ENCODE measurements at places on chromosomes 4 and X.

DNA sequence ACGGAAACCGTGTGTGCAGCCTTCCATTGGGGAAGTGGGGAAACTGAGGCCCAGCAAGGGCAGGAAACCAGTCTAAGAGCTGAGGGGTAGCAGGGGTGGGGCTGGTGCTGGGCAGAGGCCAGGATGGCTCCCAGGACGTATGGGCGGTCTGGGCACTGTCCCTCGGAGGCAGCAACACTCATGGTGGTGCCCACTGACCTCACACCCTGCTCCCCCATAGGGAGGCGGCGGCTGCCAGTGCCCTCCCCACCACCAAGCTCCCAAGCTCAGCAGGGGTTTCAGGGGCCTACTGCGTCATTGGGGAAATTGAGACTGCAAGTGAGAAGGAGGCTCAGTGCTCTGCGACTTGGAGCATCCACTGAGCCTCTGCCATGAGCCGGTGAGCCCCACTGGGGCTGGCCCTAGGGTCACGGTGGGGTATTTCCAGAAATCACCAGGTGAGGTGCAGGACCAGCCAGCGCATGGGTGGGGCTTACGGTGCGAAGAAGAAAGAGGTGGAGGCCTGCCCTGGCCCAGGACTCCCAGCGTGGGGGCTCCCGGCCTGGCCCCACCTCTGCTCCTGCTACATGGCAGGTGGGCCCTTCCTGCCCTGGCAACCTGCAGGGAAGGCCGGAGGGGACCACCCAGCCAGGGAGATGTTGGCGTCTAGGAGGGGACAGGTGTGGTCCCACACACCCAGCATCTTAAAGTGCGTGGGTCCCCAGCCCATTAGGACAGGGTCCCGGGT is 915 bp downstream of the MSANTD1 start:
- no peak for DNase-seq

DNA sequence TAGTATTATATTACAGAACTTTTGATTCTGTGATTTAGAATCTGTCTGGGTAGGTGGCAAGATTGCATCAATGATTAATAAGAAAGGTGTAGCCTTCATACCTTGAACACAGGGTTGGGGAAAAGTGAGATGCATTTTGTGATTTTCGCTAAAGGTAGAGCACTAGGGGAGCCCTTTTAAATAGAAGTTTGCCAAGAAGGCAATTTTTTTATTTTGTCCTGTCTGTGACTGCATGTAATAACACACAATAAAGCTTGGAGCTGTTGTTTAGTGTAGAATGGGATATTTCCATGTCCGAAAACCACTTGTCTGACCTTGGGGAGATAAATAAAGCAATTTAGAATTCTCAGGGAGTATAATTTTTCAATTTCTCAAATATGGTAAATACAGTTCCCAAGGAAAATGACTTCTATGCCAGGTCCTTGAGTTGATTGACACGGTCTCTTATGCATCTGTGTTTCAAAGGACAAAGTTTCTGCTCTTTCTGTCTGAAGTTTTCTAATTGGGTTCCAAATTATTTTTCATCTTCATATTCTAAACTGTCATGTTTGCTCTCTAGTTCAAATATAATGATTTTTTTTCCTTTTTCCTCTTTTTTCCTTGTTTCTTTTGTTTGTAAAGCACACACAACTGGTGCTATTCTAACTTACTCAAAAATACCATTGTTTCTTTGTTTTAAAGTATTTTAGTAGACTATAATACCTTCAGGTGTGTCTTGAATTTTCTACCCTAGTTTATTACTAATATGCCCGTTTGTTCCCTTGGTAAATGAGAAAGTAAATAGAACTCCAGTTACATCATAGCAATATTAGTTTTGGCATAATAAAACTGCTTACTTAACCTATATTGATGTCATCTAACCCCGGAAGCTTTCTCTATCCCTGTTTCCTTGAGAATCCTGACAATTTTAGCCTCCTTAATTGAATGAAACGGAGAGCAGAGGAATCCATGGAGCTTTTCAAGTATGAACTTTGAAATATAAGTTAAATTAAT is 87.8 kb upstream of the BMPR1B start:
- DNase-seq = no peak

GRCh38 chr4:95524729-95525128 is 24.0 kb downstream of the UNC5C start:
- DNase-seq = no peak

DNA sequence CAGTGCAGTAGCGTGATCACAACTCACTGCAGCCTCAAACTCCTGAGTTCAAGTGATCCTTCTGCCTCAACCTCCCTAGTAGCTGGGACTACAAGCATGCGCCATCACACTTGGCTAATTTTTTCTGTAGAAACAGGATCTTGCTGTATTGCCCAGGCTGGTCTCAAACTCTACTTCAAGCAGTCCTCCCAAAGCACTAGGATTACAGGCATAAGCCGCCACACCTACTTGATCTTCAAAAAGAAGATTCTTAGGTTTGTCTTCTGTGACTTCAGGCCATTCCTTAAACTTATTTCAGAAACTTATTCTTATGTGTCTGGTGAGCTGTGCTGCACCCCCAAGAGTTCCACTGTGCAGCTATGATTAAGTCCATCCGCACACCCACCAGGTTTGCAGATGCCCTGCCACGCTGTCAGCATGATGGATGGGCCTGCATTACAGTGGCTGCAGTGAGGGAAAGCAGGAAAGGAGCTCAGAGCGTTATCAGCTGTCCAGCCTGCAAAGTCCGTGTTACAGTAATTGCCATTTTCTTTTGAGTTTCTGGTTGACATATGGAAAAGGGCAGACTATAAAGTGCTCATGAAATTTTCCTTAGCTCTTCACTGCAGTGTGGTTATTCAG is 146.6 kb downstream of the AASDH start:
- no peak for DNase-seq

DNA sequence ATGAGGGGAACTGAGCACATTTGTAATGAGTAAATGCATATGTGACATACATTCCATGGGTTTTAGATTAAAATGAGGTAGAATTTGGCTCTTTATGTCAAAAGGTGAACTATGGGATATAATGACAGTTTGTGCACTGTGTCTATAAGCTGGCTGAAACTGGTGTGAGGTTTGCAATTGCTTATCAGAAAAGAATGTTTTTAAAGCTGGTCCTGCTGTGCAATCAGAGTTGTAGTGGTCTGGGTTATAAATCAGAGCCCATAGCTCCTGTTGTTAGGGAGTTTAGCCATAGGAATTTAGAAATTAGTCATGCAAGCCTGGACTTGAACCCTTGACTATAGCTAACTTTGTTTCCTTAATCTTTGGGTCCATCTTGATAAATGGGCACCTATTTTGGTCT is 23.1 kb upstream of the GATB start:
- no peak for DNase-seq

- DNase-seq = no peak
Observed at GRCh38 chr4:41661442-41662076, 87.0 kb downstream of the PHOX2B start.

DNA sequence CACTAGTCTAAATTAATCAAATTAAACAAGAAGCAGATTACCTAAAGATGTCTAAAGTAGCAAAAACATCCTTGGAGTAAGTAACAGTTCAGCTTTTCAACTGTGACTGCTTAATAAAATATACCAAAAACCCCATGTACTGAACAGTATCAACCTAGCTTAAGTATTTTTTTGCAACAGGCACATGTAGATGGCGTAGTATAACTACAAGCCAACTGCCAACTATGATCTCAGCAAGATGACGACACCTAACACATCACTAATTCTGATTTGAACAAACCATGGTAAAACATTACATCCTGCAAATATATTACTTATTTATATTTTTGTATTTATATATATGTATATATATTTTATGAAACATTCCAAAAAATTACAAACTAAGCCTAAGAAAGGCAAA is 24.5 kb downstream of the DHX15 start:
- no peak for DNase-seq

DNA sequence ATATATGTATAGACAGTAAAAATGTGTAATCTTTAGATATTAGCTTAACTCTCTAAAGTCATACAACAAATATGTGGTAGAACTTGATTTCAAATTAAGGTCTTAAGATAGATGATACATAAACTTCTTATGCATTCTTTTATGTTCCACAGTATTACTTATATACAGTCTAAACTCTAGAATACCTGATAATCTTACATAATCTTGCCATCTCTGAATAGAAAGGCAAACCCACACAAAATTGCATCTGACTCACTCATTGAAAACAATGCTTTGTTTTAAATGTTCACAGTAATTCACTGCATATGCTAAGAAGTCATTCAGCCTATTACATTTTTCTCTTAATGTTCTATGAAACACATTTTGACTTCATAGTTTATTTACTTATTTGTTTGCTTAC is 10.1 kb downstream of the SULT1B1 start:
- no peak for DNase-seq

DNA sequence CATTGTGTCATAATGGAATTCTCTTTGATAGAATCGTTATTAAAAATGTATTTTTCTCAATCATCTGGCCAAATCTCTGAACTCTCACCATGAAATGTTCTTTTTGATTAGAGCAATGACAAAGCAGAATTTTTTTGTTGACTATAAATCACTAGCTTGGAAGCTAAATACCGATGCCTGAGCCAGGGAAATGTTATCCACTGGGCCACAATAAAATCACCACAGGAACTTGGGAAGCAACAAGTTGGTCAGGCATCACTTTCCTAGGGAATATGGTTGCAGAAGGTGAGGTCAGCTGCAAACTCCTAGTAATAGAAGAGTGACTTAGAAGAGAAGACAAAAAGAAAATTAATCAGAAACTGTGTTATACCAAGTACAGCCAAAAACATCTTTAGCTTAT is 60.6 kb upstream of the CFAP47 start:
- no peak for DNase-seq

GRCh38 chrX:20383477-20383876 is 116.8 kb upstream of the RPS6KA3 start:
- DNase-seq = no peak

DNA sequence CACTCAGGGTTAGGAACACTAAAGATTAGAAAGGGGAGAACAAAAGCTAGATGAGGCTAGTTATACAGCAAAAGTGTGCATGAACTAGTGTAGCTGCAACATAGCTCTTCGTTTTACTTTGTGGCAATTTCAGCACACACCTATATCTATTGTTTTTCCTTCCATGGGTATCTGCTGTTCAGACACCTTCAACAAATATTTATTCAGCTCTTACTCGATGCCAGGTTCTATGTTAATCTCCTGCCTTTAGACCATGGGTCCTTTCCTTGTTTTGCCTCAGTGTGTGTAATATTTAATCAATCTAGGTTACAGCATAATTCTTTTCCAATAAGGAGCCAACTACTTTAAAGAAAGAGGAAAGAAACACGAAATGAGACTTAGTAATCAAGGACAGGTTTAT is 10.4 kb upstream of the FAM9A start:
- no peak for DNase-seq

DNA sequence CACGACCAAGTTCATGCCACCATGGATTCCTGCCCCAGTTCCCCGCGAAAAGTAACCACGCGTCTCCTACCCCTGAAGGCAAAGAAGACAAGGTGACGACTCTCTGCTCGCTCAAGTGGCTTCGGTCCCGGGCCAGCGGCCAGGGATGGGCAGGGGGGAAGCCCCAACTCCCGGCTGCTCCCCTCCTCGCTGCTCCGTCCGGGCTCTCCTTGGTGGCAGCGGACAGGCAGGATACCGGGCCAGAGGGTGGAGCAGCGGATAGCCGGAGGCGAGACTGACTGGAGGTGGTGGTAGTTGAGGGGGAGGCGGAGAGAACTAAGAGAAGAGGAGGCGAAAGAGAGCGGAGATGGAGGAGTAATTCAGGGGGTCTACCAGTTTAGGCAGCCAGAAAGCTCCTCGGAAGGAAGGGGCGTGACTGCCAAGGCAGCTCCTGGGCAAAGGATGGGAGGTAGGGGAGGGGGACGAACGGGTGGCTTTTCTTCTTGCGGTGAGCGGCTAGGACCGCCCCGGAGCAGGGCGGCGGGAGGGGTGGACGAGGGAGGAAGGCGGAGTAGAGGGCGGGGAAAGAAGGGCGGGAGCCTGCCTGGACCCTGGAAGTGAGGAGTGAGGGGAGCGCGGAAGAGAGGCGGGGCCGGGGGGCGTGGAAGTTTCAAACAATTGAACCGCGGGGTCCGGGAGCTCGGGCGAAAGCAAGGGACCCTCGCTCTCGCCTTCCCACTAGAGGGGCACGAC is at the start of gene AMOT:
TSS of gene AMOT (minus strand) at position 450 of the 732 bp plus-strand sequence. CDS start 17,705 bp downstream, outside the sequence.
- peak; percentile 58 for DNase-seq

- DNase-seq = no peak
Observed at GRCh38 chr4:180990931-180991330, 1252.3 kb upstream of the TENM3 start.

DNA sequence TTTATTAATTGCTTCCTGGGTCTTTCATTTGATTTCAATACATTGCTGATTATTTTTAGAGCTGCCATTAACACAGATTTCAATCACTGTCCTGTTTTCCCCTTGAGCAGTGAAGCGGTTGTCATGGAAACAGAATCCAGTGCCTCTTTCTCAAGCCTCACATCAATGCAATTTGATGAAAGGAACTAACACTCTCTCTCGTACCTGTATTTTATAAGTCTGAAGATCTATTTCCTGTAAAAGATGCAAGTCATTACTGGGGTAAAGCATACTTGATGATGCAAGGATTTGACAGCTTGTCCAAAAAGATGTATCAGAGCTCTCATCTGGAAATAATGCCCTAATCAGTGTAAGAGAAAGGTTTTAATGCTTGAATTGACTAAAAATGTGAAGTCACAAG is 17.9 kb upstream of the GASK1B start:
- no peak for DNase-seq

DNA sequence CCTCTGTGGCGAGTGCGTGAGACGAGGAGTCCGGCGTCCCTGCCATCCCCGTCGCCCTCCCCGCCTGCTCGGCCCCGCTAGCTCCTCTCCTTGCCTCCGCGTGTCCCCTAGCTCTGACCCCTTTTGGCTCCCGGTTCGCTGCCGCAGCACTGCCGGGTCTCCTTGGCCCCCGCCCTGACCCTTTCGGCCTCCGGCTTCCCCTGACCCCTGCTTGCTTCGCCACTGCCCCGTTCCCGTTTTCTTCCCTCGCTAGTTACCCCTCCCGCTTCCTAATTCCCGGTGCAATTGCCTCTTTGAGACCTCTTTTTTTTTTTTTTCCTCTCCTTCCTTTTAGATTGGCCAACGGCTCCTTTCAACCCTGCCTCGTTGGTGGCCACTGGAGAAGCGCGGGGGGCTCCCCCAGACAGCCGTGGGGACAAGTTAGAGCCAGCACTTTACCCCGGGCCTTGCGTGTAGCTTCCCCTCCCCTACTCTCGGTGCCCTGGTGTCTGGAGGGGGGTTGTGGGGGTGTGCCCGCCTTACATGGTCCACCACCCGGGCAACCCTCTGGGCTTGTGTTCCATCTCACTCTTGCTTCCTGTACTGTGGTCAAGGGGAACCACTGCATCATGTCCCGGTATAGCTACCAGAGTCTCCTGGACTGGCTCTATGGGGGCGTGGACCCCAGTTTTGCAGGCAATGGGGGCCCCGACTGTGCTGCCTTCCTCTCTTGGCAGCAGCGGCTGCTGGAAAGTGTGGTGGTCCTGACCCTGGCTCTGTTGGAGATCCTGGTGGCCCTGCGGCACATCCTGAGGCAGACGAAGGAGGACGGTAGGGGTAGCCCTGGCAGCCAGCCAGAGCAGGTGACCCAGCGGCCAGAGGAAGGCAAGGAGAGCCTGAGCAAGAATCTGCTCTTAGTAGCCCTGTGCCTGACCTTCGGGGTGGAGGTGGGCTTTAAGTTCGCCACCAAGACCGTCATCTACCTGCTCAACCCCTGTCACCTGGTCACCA is 548 bp downstream of the TMEM164 start:
- no peak for DNase-seq

GRCh38 chr4:150150629-150151062 is 72.4 kb downstream of the DCLK2 start:
- no peak for DNase-seq

- DNase-seq = no peak
Observed at GRCh38 chr4:111662496-111662895, 482.8 kb upstream of the FAM241A start.

- DNase-seq = no peak
Observed at GRCh38 chr4:166017804-166018203, 144.8 kb downstream of the TLL1 start.

GRCh38 chrX:134746410-134746785 is 88.1 kb upstream of the PLAC1 start:
- DNase-seq = no peak

Measured in H1 (cell line).